ENCODE measurements at places on chromosomes 4 and X. TPM values are rescaled to one million over a fixed set of nuclear protein-coding genes. Genes with fewer than 3 reads are reported as not detected.

DNA sequence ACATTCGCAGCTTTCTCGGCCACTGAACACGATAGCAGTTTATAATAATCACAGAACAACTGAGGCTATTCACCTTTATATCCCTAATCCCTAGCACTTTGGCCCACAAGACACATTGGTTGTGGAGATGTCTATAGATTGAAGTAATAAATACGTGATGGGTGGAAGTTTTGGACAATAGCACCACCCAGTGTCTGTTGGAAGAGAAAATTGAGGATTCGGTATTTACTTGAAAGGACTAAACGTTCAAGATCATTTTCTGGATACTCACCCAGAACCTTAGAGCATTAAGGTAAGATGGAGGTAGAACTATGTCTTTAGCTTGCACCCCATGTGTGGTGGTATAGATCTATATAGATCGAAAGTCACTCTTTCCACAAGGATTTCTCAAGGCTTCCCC lies 787 bp upstream of the TMSB15A start:
- DNase-seq = no peak

DNA sequence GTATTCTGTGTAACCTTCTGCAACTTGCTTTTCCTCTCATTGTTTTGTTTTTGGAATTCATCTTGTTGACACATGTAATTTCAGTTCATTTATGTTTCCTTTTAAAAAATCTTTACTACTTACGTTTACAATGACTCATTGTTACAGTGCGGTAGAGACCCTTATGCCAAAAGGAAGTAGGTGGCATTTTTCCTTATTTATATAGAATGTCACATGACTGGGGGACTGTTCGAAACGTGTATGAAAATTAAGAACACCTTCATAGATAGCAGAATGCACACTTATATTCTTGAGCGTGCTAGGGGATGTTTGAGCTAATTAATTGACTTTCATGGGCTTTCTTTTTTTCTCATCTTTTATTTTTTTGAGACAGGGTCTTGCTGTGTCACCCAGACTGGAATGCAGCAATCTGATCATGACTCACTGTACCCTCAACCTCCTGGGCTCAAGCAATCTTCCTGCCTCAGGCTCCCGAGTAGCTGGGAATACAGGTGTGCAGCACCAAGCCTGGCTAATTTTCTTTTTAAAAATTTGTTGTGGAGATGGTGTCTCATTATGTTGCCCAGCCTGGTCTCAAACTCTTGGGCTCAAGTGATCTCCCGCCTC lies 7.3 kb downstream of the REPS2 start:
- DNase-seq = no peak

DNA sequence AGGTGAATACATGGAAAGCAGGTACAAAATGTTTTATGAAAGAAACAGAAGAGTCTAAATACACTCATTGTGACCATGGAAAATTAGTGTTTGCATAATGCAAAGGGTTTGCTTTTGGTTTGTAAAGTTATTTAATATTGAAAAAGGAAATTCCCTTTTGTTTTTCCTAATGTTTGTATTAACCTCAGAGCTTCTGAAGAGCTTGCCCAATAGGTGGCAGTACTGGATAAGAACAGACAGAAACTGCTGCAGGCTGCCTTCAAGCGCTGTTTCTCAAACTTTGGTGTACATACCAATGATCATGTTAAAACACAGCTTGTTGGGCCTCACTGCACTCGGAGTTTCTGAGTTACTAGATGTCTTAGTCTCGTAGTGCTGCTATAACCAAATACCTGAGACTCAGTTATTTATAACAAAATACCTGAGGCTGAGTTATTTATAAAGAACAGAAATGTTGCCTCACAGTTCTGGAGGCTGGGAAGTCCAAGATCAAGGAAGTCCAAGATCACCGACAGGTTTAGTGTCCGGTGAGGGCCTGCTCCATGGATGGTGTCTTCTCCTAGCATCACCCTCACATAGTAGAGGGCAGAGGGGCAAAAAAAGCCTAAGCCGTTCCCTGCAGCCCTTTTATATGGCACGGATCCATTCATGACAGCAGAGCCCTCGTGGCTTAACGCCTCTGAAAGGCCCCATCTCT lies 54.2 kb downstream of the SUPT20HL2 start:
- peak; percentile 40 for DNase-seq

Gene SSX3
- not detected for total RNA-seq

Gene MAP3K15
- total RNA-seq = 0.33 TPM

All from body of pancreas (tissue), 4 donors.